ENCODE measurements at places on chromosomes 16 and 17. TPM values are rescaled to one million over a fixed set of nuclear protein-coding genes. Genes with fewer than 3 reads are reported as not detected.

The SLC9A5 gene
- 5.2 TPM for total RNA-seq

- no peak for DNase-seq
Measured at GRCh38 chr16:53766304-53767016, 62.5 kb downstream of the FTO start.

DNA sequence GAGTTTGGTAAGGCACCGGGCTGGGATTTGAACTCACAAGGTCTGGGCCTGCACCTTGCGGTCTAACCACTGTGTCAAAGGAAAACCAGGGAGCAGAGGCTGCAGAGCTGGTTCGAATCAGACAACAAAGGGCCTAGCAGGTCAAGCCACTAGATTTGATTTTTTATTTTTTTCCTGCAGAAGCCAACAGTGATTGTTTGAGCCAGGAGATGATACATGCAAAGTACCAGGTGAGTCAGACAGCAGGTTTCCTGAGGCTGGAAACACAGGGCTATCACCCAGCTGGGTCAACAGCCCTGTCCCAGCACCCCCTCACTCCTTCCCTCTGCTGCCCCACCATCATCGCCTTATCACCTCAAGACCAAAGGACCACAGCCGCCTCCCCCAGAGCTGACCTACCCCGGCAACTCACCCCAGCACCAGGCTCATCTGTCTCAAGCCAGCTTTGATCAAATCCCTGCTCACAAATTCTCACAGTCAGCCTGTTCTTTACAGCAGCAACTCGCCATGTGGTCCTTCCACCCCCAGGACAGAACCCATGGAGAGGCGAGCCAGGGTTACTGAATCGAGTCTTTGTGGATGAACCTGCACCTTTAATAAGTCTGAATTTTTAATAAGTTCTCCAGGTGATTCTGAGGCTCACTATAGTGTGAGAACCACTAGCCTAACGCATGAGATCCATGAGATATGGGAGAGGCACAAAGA, 13.0 kb upstream of the KRT19 start:
- peak; percentile 87 for DNase-seq

DNA sequence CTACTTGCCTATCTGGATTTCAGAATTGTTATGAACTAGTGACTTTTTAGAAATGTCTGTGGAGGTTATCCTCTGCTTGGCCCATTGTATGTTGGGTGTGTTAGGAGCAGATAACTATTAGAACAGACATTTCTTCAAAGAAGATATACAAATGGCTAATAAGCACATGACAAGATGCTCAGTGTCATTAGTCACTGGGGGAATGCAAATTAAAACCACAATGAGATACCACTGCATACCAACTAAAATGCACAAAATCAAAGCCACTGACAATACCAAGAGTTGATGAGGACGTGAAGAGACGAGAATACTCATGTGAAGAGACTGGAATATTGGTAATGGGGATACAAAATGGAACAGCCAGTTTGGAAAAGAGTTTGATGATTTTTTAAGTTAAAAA, 39.2 kb downstream of the CEP112 start:
- no peak for DNase-seq

The NPIPB13 gene
- 24.6 TPM for total RNA-seq

DNA sequence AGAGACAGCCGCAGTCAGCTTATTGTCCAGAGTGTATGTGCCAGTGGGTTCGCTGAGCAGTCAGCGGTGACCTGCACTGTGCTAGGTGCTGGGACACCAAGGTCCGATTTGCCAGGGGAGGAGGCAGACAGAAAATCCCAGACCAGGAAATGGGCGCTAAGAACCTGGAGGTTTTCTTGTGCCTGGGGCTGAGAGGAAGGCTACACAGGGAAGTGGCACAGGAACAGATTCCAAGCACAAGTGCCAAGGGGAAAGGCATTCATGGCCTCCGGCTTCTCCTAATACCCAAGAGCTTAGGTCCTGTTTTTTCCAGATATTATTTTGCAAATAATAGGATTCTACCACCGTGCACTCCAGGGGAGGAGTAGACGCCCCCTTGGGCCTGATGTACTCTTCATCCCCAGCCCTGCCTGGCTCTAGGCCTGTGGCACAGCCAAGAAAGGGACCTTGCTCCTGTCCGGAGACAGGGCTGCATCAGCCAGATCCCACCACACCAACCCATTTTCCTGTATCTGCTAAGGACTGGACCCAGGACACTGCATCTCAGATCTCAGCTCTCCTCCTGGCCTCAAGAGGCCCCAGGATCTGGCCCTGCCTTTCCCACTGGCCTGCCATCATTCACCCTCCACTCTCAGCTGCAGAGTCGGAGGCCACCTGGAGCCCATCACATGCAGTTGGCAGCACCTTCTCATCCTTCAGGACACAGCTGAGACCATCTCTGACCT, 187.2 kb downstream of the NTN1 start:
- DNase-seq, result no peak

The CTRB1 gene
- total RNA-seq, result not detected

The DOK4 gene
- 38.7 TPM for total RNA-seq

DNA sequence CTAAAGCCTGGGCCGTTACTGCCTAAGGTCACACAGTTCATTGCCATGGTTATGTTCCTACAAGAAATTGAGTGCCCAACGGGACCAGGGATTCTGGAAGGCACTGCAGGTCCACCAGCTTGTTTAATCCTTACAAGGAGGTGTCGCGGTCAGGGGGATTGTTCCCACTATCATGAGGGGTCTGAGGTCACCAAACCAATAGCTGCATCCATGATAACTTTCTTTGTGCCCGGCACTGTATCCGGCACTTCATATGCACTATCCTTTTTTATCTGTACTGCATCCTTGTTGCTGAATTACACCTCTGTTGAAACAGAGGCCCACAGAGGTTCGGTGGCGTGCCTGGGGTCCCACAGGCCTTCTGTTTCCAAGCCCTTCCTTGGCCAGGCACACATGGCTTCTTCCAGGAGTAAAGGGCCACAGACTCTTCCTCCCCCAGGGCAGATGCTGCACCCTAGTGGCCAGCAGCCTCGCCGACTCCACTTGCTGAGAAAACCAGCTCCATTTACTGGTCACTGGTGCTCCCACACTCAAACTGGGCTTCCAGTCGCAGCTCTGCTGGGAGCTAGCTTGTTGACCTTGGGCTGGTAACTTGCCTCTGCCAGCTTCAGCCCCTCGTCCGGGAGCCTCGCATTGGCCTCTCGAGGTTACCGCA, 82.0 kb upstream of the PLCG2 start:
- DNase-seq, result peak; percentile 46

The CAPNS2 gene
- 1.8 TPM for total RNA-seq

The TMEM92 gene
- 12.9 TPM for total RNA-seq

The FOXC2 gene
- total RNA-seq, result not detected

- no peak for DNase-seq
Measured at GRCh38 chr16:76293980-76294379, 16.8 kb downstream of the CNTNAP4 start.

- DNase-seq, result no peak
Measured at GRCh38 chr17:17042384-17042736, at the start of gene MPRIP. TSS of gene MPRIP (plus strand) at chr17:17042457. CDS start at chr17:17042849, 392 bp downstream.

- no peak for DNase-seq
Measured at GRCh38 chr17:75252039-75252816, 9.2 kb downstream of the GGA3 start.

DNA sequence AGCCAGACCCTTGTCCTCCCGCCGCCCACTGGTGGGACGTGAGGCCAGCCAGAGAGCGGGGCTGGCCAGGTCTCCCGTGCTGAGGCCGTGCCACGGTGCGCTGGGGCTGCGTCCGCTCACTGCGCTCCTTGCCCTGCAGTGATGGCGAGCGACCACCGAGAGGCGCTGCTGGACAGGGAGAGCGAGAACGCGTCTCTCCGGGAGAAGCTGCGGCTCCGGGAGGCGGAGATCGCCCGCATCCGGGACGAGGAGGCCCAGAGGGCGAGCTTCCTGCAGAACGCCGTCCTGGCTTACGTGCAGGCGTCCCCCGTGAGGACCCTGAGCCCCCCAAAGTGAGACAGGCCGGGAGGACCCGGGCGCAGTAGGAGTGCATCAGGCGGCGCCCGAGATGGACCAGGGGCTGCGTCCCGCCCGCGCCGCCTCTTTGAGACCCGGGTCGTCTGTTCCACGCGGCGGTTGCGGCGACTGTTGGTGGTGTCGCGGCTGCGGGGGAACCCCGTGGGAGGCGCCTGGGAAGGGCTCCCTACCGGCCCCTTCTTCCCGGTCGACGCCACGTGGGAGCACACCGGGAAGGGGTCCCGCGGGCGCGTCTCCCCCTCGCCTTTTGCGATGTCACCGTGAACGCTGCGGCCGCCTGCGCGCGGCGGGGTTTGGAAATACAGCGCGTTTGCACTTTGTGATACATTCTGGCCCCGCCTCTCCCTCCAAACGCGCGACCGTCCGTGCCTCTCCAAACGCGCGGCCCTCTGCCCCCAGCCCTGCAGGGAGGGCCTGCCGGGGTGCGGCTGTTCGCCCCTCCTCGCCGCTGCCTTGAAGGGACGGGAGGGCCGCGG, 792 bp upstream of the RAC3 start:
- DNase-seq, result peak; percentile 92

The PPP1R1B gene
- not detected for total RNA-seq

GRCh38 chr16:73371584-73372319, 323.8 kb upstream of the ZFHX3 start:
- no peak for DNase-seq

DNA sequence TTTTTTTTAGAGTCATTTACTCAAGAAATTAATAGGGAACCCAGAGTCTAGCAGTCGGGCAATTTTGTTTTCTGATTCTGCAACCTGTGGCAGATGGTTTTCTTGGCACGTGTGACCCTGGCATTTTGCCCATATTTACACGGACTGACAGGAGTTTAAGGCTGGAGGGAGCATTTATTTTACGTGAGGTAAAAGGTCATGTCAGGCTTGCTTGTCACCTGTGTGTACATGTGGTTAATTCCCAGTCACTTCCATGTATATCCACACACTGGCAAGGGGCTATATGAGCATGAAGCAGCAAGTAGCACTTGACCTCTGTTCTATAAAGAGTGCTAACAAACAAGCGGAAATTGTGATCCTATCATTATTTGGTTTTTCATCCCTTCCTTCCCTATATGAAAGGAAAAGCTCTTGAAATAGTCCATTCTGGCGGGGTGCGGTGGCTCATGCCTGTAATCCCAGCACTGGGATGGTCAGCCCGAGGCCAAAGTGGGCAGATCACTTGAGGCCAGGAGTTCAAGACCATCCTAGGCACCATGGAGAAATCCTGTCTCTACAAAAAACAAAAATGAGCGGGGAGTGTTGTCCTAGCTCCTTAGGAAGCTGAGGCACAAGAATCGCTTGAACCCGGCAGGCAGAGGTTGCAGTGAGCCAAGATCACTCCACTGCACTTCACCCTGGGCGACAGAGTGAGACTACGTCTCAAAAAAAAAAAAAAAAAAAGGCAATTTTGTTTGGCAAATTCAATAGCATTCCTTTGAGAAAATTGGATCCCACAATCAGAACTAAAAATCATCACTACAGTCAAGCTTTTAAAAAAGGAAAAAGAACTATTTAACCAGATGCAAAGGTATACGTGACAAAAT, 2.1 kb downstream of the SPAG9 start:
- no peak for DNase-seq

The TBC1D16 gene
- total RNA-seq, result 44.1 TPM

The DNAAF1 gene
- total RNA-seq, result 1.2 TPM

DNA sequence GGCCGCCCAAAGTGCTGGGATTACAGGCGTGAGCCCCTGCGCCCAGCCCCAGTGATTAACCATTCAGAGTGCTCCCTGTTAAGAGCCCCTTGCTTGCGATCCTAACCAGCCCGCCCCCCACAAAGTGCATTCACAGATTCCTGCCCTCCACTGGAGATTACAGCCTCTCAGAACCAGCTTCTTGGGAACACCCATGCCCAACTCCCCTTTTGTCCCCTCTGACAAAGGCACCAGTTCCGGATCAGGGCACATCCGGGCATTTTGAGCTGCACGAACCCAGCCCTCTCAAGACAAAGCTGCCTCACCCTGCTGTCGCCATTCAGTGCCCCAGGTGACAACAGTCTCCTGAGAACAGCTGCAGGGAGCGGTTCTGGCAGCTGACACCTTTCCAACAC, 848 bp upstream of the KRT19 start:
- DNase-seq, result peak; percentile 57

The KRT40 gene
- not detected for total RNA-seq

- DNase-seq, result no peak
Measured at GRCh38 chr17:40243761-40244160, 24.7 kb downstream of the WIPF2 start.

The MYH2 gene
- not detected for total RNA-seq

The SGCA gene
- total RNA-seq, result not detected

The NPW gene
- total RNA-seq, result 4.0 TPM

The PABPN1L gene
- not detected for total RNA-seq

GRCh38 chr17:883586-883962, 96.0 kb downstream of the NXN start:
- no peak for DNase-seq

The CCL4 gene
- total RNA-seq, result not detected

GRCh38 chr16:68246666-68247065, 1.5 kb downstream of the PLA2G15 start:
- no peak for DNase-seq

GRCh38 chr17:2396568-2397246, 4.2 kb downstream of the MNT start:
- DNase-seq, result peak; percentile 98

DNA sequence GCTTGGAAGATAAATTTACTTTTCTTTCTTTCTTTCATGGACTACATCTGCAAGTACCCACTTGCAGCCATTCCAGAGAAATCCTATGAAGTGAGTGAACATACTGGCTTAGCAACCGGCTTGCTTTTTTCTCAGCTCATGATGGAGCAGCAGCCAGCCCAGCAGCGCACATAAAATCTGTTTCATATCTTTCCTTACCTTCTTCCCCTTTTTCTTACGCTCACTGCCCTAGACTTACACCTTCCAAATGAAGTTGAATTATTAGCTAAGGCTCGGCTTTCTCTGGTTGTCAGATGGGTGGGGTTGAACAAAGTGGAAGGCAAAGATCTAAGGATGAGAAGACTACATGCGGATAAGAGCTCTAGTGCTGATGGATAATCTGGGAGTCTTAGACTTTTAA, 13.9 kb upstream of the ABCA8 start:
- DNase-seq, result no peak

DNA sequence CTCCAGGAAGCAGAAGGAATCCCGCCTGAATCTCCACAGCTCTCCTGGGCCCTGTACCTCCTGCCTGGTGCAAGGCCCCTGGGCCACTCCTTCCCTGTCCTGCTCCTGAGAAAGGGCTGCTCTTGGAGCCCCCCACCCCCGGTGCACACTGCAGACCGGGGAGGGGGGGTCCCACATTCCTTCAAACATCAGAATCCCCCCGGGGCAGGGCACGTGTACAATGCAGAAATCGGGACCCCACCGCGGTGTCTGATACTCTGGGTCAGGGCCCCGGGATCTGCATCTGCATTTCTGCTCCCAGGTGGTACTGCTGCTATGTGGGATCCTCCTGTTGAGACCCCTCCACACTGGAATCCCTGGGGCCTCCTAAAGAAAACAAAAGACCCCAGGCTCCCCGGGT, 99.5 kb upstream of the GSE1 start:
- no peak for DNase-seq

The ANKS3 gene
- 35.0 TPM for total RNA-seq
